Heart left ventricle (tissue), 16 donors: ENCODE measurements at places on chromosomes 16 and 17. TPM values are rescaled to one million over a fixed set of nuclear protein-coding genes. Genes with fewer than 3 reads are reported as not detected.

PRCD gene
- total RNA-seq, result 3.0 TPM

DNA sequence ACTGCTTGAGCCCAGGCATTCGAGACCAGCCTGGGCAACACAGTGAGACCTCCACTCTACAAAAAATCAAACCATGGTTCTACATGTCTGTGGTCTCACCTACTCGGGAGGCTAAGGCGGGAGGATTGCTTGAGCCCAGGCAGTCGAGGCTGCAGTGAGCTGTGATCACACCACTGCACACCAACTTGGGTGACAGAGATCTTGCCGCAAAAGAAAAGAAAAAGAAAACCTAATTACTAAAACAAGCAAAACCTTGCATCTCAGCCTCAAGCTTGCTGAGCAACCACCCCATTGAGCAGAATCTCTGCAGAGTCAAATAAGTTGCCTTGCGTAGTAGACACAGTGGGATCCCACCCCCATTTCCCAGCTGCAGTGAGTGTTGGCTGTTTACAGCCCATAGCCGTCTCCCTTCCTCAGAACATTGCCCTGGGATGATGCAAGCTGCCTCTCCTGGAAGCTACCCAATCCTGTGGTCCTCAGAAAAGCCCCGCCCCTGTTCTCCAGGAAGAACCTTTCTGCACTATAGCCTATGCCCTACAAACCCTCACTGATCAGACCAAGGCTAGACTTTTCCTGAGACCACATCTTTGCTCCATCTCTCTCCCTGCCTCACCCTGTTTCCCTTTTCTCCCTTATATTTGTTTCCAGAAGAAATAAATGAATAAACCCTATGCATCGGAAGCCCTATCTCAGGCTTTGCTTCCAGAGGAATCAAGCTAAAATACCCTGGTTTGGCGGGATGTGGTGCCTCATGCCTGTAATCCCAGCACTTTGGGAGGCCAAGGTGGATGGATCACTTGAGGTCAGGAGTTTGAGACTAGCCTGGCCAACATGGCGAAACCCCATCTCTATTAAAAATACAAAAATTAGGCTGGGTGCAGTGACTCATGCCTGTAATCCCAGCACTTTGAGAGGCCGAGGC is 16.7 kb upstream of the ERN2 start:
- DNase-seq, result no peak
- no peaks in the 10 kb centered on the region for H3K36me3 ChIP-seq
- no peak overlapping the region for H3K27ac ChIP-seq
- no peaks in the 10 kb centered on the region for H3K4me1 ChIP-seq

NPB gene
- total RNA-seq, result 0.58 TPM

TEFM gene
- total RNA-seq, result 11.4 TPM

EXOC3L1 gene
- 3.2 TPM for total RNA-seq

SRL gene
- total RNA-seq, result 760 TPM

PTGES3L gene
- 43.7 TPM for total RNA-seq

- H3K27ac ChIP-seq, result no peak overlapping the region
- H3K36me3 ChIP-seq, result no peaks in the 10 kb centered on the region
- no peak for DNase-seq
- H3K27me3 ChIP-seq, result no peaks in the 10 kb centered on the region
- H3K4me1 ChIP-seq, result no peaks in the 10 kb centered on the region
Observed at GRCh38 chr17:53033297-53033696, 789.4 kb upstream of the KIF2B start.

SDR42E2 gene
- total RNA-seq, result not detected

GRCh38 chr16:71912534-71913275 is 17.4 kb downstream of the IST1 start:
- no peak overlapping the region for H3K4me3 ChIP-seq
- DNase-seq, result no peak
- no peaks in the 10 kb centered on the region for H3K27me3 ChIP-seq

- H3K27ac ChIP-seq, result peak overlapping the region; percentile 49
- H3K4me1 ChIP-seq, result peaks cover 57% of the 10 kb centered on the region
- H3K4me3 ChIP-seq, result peak overlapping the region; percentile 38
Observed at GRCh38 chr17:21166595-21167210, 39.9 kb downstream of the DHRS7B start.

GRCh38 chr16:88754912-88755744 is 29.9 kb downstream of the PIEZO1 start:
- no peak for DNase-seq
- peaks cover 4% of the 10 kb centered on the region for H3K4me1 ChIP-seq
- H3K4me3 ChIP-seq, result no peak overlapping the region

SLC13A2 gene
- total RNA-seq, result not detected

GRCh38 chr16:50273888-50274325 is 7.6 kb downstream of the ADCY7 start:
- H3K27ac ChIP-seq, result no peak overlapping the region
- H3K27me3 ChIP-seq, result no peaks in the 10 kb centered on the region
- DNase-seq, result peak; percentile 36
- H3K4me3 ChIP-seq, result peak overlapping the region; percentile 28

DNA sequence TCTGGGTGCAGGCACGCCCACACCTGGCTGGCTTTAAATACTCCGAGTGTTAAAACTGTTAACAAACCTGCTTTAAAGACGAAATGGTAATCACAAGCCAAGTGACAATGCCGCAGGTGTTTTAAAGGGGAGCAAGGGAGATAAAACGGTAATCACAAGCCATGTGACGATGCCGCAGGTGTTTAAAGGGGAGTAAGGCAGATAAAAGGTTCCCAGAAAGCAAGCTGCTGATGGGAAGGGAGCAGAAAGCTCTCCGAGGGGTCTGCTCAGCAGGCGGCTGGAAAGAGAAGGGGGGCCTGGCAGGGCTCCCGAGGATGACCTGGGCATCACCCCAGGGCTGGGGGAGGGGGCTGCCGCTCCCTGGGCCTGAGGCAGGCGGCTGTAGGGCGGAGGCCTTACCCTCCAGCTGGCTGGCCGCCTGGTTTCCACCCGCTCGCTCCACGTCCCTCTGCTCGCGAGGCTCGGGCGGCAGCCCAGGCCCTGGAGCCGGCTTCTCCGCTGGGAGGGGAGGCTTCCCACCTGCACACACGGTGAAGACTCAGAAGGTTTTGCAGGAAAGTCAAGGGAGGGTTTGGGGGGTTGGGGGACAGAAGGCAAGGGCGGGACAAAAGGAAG is 12.1 kb downstream of the NDUFAF8 start:
- no peak overlapping the region for H3K4me3 ChIP-seq
- no peak overlapping the region for H3K27ac ChIP-seq
- peak; percentile 74 for DNase-seq

MEIOB gene
- not detected for total RNA-seq

DNA sequence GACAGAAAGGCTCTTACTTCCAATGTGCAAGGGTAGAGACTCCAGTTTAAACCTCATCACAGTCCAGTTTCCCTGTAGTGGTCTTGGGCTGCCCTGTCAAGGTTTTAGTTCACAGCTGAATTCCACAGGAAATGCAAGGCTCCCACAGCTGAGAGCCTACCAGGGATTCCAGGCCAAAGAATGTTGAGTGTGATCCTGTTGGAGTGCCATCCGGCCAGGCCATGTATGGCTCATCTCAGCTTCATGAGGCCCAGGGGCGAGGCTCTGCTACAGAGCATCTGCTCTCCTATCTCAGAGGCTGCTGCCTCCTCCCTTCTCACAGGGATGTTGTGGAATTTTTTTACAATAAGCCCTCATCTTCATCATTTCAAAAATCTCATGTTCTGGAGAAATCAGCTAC is 239.8 kb upstream of the CCL2 start:
- DNase-seq, result no peak
- no peaks in the 10 kb centered on the region for H3K36me3 ChIP-seq
- H3K4me1 ChIP-seq, result no peaks in the 10 kb centered on the region
- H3K27me3 ChIP-seq, result no peaks in the 10 kb centered on the region
- H3K27ac ChIP-seq, result no peak overlapping the region

- no peak overlapping the region for H3K27ac ChIP-seq
- H3K4me3 ChIP-seq, result no peak overlapping the region
- peaks cover 40% of the 10 kb centered on the region for H3K4me1 ChIP-seq
- H3K27me3 ChIP-seq, result peaks cover 15% of the 10 kb centered on the region
- no peak for DNase-seq
Observed at GRCh38 chr17:42179911-42180410, 981 bp downstream of the KCNH4 start.

PRSS36 gene
- total RNA-seq, result 1.0 TPM

- no peaks in the 10 kb centered on the region for H3K27me3 ChIP-seq
- H3K4me1 ChIP-seq, result peaks cover 24% of the 10 kb centered on the region
- H3K27ac ChIP-seq, result peak overlapping the region; percentile 60
- no peaks in the 10 kb centered on the region for H3K36me3 ChIP-seq
Observed at GRCh38 chr16:75402821-75403475, 30.4 kb downstream of the CFDP1 start.

DNA sequence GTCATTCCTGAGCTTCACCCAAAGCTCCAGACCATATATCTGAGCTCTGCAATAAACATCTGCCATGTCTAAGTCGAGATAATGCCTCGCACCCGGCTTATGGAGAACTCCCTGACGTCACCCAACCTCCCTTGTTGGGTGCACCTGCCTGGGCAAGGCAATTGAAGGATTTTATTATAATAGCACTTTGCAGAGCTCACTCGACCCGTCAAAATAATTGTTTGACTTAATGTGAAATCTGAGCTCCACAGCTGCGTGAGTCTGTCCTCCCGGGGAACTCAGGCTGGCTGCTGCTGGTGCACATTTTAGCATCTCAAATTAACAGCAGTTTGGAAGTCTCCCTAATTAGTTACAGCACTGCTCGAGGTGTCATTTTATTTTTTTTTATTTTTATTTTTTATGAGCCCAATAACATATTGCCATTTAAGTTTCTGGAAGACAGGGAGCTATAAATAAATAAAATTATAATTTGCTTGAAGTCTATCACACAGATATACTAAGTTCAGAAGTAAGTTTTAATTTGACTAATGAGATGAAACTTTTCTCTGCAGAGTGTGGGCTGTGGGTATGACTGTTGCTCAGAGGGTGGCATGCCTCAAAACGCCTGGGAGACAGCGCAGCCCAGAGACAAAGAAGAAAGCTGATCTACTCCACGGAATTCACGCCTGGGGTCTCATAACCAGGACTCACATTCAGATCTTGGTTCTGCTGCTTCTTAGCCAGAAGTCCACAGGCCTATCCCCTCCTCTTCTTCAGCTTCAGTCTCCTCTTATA is 401.4 kb upstream of the C16orf82 start:
- H3K4me3 ChIP-seq, result no peak overlapping the region
- H3K27me3 ChIP-seq, result no peaks in the 10 kb centered on the region
- no peaks in the 10 kb centered on the region for H3K4me1 ChIP-seq
- no peak overlapping the region for H3K27ac ChIP-seq
- no peak for DNase-seq

GRCh38 chr16:8087597-8088289 is 502.6 kb downstream of the TMEM114 start:
- no peak for DNase-seq
- H3K27ac ChIP-seq, result no peak overlapping the region
- no peaks in the 10 kb centered on the region for H3K36me3 ChIP-seq
- H3K4me1 ChIP-seq, result no peaks in the 10 kb centered on the region
- H3K27me3 ChIP-seq, result peaks cover under 1% of the 10 kb centered on the region

OR1F1 gene
- not detected for total RNA-seq

- DNase-seq, result no peak
- H3K4me1 ChIP-seq, result no peaks in the 10 kb centered on the region
- H3K27ac ChIP-seq, result no peak overlapping the region
- H3K27me3 ChIP-seq, result no peaks in the 10 kb centered on the region
- no peak overlapping the region for H3K4me3 ChIP-seq
Observed at GRCh38 chr16:4152267-4152666, 36.0 kb upstream of the ADCY9 start.

UNC13D gene
- total RNA-seq, result 4.3 TPM

GRCh38 chr16:49663081-49664065 is 192.5 kb downstream of the ZNF423 start:
- peak overlapping the region; percentile 75 for H3K27ac ChIP-seq
- peak; percentile 33 for DNase-seq
- H3K4me3 ChIP-seq, result peak overlapping the region; percentile 43
- no peaks in the 10 kb centered on the region for H3K27me3 ChIP-seq
- peaks cover 19% of the 10 kb centered on the region for H3K4me1 ChIP-seq

DNA sequence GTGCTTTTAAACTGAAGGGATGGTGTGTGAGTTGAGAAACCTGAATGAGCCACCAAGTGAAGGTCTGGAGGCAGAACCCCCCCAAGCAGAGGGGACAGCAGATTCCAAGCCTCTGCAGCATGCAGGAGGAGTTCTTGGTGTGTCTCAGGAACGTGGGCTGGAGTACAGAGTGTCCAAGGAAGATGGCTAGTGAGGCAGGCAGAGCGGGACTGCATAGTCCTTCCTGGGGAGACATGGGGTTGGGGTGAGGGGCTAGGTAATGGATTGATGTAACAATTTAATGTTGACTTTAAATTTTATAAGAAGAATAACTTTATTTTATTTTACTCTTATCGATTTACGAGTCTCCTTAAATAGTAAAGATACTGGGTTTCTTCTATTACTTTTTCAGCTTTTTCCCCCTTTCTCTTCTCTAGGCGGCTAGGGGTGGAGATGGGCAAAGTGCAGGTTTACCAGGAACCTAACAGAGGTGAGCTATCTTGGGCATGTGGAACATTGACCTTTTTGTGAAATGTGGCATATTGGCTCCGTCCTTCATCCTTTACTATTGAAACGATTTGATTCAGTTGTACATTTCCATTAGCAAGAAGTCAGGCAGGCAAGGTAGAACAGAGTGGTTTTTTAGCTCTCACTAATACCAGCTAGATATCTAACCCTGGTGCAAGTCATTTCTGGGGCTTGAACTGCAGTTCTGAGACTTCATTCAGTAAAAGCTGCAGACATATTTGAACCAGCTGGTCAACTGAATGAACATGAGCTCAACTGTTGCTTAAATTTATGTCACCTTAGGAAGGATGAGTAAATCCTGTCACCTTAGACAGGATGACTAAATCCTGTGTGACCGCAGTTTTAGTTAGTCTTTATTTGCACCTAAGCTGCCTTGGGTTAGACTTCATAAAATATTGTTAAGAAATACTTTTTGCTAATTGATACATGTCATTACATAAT is 9.2 kb downstream of the PRPSAP2 start:
- no peak overlapping the region for H3K27ac ChIP-seq
- H3K36me3 ChIP-seq, result no peaks in the 10 kb centered on the region
- no peaks in the 10 kb centered on the region for H3K4me1 ChIP-seq
- H3K27me3 ChIP-seq, result no peaks in the 10 kb centered on the region
- H3K4me3 ChIP-seq, result no peak overlapping the region

SMTNL2 gene
- 21.3 TPM for total RNA-seq

KRT25 gene
- not detected for total RNA-seq

- no peak for DNase-seq
- H3K36me3 ChIP-seq, result no peaks in the 10 kb centered on the region
- no peak overlapping the region for H3K4me3 ChIP-seq
- no peaks in the 10 kb centered on the region for H3K27me3 ChIP-seq
Observed at GRCh38 chr17:35733366-35733765, 1.9 kb downstream of the RASL10B start.

TMUB2 gene
- 21.8 TPM for total RNA-seq

GRCh38 chr17:1630662-1631061 is 2.0 kb upstream of the SLC43A2 start:
- H3K4me3 ChIP-seq, result no peak overlapping the region
- DNase-seq, result no peak
- H3K27ac ChIP-seq, result no peak overlapping the region
- H3K4me1 ChIP-seq, result peaks cover 12% of the 10 kb centered on the region

DNA sequence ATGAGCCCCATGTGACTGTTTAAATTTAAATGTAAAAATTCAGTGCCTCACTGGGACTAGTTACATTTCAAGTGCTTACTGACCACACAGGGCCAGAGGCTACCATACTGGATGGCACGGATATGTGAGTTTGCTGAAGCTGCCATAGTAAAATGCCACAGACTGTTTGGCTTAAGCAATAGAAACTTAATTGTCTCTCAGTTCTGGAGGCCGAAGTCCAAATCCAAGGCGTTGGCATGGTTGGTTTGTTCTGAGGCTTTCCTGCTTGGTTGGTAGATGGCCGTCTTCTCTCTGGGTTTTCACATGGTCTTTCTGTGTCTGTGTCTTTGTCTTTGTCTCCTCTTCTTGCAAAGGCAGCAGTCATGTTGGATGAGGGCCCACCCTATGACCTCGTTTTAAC is 878.9 kb upstream of the RBFOX1 start:
- no peaks in the 10 kb centered on the region for H3K4me1 ChIP-seq
- no peaks in the 10 kb centered on the region for H3K27me3 ChIP-seq
- H3K27ac ChIP-seq, result no peak overlapping the region
- DNase-seq, result no peak
- H3K4me3 ChIP-seq, result no peak overlapping the region
